Retina (tissue), 1 donor: ENCODE measurements at places on chromosomes 6 and 20.

DNA sequence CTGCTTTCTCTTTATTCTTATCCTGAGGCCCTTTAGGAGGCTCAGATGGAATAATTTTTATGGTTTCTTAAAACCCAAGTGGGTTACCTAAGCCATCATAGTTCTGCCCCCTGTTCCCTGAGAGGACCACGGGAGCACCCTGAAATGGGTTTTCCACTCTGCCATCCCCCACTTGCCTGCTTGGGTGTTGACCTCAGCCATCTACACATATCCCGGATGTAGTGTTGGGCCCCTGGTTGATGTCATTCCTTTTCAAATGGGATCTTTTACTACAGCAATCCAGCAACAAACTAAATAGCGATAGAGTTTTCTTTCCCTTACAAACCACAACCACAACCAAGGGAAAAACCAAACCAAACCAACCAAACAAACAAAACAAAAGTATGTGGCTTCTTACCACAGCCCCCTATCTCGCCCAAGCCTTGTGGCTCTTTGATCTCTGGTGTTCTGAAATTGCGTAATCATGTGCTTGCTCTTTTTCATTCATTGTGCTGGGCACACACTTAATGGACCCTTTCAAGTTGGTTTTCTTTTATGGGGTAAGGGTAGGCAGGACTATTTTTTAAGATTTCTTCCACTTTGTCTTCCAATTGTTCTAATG is 154.9 kb downstream of the ESR1 start:
- DNase-seq = no peak

DNA sequence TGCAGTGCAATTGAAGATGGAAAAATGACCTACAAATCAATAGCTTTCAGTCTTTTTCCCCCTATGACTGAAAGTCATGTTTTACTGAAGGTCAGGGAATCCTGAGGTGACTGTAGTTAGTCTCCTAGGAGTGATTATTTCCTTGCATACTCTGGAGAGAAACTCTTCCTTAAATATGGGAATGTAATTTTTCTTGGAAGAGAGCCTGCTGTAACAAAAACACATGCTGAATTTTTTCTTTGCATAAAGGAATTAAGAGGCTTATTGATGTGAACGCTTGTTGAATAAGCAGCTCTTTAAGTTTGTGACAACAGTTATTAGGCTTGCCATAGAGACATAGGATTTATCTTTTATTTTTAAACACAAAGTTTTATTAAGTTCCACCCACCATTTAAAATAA is 64.5 kb downstream of the ELOVL2 start:
- DNase-seq = no peak

GRCh38 chr6:160972111-160972510 is 19.5 kb upstream of the MAP3K4 start:
- no peak for DNase-seq

DNA sequence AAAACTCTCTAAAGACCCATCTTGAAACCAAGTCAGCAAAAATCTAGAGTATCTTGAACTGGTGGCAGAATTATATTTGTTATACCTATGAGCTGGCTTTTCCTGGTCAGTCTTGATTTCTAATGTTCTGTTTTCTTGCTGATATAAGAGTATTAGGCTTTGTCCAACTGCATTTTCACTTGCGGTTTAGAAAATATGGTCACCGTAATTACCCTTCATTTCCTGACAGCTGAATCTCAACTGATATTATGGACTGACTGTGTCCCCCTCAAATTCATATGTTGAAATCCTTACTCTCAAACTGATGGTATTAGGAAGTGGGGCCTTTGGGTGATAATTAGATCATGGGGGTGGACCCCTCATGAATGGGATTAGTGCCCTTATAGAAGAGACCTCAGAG is 72.1 kb downstream of the TXLNB start:
- DNase-seq = no peak

DNA sequence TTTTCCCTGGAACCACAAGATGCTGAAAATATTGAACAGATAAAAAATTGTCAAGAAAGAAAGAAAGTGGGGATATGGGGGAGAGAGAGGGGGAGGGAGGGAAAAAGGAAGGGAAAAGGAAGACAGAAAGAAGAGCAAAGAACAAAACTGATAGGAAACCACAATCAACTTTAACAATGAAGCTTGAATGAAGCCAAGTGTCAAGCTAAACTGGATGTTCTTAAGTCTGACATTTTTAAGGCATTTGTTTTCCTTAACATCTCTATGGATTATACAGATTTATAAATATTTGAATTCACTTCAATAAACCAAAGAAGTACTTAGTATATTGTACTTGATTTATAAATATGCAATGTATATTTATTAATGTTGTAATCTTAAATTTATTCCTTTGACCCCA is 197.6 kb upstream of the SMLR1 start:
- DNase-seq = no peak

- DNase-seq = no peak
Measured at GRCh38 chr6:105835373-105835772, 250.8 kb upstream of the PRDM1 start.
